ENCODE measurements at places on chromosomes 12 and 14.

DNA sequence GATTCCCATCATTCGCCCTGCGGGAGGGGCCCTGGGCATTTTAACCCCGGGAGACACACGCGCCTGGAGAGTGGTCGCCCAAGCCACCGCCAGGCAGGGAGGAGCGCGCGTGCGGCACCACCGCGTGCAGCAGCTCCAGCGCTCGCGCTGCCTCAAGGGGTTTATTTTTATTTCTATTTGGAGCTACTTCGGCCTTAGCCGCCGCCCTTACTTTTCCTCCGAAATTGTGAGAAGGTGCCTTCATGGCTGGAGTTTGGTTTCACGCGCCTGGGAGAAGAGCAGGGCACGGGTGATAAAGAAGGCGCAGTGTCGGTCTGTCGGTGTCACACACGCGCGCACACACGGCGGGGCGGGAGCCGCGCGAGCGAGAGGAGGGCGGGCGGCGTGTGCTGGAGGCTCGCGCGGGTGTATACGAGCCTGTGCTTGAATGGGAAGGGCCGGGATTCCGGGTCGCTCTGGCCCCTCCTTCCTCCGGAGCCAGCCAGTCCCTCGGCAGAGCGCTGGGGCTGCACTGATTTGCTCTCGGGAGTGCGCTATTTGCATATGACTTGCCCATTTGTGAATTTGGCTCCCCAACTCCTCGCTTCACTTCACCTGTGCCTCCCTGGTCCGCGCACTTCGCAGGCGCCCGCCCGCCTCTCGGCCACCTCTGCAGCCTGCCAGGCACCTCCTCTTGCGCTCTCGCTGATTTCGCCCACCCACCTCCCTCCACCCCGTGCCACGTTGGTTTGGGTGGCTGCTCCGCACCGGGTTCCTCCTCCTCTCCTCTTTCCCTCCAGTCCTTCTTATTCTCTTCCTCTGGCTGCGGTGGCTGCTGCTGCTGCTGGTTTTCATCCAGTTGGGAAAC lies 932.3 kb downstream of the DIO2 start:
- DNase-seq: no peak

- no peak for DNase-seq
Observed at GRCh38 chr12:119694111-119694510, 26.2 kb downstream of the PRKAB1 start.

- DNase-seq: no peak
Observed at GRCh38 chr14:22991852-22992251, 9.5 kb upstream of the AJUBA start.

DNA sequence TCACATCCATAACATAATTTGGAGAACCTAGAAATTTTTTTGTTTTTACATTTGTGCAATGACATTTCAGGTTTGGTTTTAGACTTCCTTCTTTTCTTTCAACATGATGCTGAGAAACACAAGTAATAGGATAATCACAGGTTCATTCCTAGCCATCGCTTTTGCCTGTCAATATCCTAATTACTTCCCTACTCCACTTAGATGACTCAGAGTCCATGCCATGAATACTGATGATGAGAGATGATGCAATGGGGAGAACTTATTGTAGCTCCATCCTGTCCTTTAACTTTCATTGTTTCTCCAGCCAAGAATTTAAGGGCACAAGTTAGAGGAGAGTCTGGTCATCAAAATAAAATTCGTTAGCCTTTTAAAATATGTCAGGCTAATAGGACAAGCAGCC lies 101.3 kb downstream of the PTPRO start:
- DNase-seq: no peak

DNA sequence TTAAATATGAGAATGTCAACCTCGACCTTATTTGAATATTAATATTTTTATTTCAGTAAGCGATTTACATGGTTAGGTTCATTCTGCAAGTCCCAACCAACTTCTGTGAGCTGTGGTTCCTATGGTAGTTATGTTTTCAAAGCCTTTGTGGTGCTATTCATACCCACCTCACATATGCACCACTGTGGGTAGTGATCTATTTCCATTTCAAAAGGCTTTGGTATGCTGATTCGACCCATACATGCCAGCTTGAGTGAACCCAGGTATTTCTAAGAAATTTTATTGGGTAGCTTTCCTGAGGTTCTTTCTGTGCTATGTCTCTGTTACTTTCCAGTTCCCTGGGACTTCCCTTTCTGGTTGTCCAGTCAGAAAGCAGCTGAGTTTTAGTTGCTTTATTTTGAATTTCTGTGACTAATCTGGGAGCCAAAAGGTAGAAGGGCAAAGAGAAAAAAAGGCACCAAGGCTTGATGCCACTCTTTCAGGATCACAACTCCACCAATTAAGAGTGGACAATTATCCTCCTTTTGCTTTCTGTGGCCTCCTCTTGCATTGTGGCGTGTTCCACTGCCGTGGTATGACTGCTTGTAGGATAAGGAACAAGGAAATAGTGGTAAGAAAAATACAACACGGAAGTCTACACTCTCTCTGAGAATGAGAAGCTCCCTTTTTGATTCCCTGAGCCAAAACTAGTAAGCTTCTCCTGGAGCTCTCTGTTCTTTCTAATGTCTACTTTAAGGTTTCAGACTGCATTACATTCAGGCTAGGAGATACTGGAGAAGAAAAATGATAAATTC lies 729.1 kb downstream of the NOVA1 start:
- no peak for DNase-seq

- DNase-seq: no peak
Observed at GRCh38 chr14:104187931-104188726, 49.7 kb downstream of the KIF26A start.

- DNase-seq: no peak
Observed at GRCh38 chr14:68676511-68676943, 116.3 kb downstream of the ZFP36L1 start.

All from Panc1 (cell line).